OCI-LY7 (cell line): ENCODE measurements at places on chromosomes 13 and 19.

GRCh38 chr19:14375582-14376291 lies 5.5 kb upstream of the ADGRE5 start:
- DNase-seq, result peak; percentile 51

DNA sequence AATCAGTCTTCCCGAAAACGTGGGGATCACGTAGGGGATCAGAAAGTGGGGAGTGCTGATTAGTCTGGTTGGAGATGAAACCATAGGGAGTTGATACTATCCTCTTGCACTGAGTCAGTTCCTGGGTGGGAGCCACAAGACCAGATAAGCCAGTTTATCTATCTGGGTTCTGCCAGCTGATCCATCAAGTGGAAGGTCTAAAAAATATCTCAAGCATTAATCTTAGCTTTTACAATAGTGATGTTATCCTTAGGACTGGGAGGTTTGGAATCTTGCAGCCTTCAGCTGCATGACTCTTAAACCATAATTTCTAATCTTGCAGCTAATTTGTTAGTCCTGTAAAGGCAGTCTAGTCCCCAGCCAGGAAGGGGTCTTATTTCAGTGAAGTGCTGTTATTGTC lies 2474.2 kb downstream of the PCDH9 start:
- no peak for DNase-seq

DNA sequence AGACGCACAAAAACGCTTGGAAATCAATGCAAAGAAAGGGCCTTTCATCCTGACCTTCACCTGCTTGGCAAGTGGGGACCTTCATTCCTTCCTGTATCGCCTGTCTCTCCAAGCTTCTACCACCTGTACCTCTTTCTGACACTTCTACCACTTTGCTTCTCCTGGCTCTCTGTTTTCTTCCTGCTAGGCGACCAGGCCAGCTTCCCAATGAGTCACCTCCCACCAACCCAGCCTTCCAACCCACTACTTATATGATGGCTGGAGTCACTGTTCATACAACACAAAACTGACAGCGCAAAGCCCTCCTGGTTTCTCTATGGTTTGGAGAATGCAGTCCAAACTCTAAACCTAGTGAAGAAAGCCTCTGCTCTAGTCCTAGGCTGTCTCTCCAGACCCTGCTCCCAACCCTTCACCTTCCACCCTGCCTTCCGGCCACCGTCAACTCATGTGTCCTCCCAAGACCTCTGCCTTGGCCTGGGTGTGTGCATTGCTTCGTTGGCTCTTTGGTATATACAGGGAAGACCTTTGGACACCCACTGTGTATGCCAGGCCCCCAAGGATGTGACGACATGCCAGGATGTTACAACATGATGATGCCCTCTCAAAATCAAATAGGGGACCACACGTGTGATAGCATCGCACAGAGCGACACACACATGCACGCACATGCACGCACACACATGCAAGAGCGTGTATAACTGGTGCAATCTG lies 148.5 kb downstream of the STK24 start:
- DNase-seq, result no peak

DNA sequence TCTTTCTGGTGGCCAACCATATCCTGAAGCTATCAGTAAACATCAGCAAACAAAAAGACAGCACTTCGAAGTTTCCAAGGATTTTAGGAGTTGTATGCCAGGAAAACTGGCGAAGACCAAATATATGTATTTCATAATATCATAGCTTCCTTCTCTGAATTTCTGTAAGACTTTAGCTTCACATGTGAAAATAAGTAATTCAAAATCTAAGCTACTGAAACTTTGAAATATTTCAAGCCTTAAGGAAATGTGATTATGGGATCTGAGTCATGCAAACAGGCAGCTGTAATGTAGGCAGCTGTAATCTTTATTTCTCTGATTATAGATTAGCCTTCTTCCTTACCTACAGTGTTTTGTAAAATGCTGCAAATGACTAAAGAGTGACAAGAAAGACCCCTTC lies 70.7 kb upstream of the ANKRD10 start:
- no peak for DNase-seq

- DNase-seq, result no peak
These were observed 4.7 kb downstream of the AKAP8 start for GRCh38 chr19:15374796-15375440.
